ENCODE measurements at places on chromosomes 4 and X. TPM values are rescaled to one million over a fixed set of nuclear protein-coding genes. Genes with fewer than 3 reads are reported as not detected.
A peak's percentile ranks its signal among the peaks of the same experiment; 100 is the strongest.

- peak; percentile 56 for DNase-seq
- no peak overlapping the region for H3K4me3 ChIP-seq
- H3K27ac ChIP-seq, result peak overlapping the region; percentile 97
- H3K4me1 ChIP-seq, result peaks cover 65% of the 10 kb centered on the region
Measured at GRCh38 chr4:13917015-13917414, 289.5 kb upstream of the BOD1L1 start.

DNA sequence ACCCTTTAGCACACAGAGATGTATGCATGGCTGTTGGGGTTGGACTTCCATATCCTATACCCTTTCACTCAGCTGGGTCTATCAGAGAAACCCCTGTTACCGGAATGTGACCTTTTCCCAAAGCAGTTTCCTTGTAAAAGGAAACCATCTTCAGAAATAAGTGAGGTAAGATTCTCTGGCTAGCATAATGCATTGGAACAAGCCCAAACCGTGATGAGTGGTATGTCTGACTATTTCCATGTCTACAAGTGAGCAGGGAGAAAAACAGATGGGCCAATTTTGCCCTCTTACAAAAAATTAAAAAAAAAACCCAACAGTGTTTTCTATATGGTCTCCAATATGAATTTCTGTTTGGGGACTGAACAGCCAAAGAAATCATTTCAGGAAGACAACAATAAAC, 283.9 kb downstream of the SMARCA1 start:
- DNase-seq, result no peak
- H3K27ac ChIP-seq, result no peak overlapping the region
- H3K4me1 ChIP-seq, result no peaks in the 10 kb centered on the region
- H3K4me3 ChIP-seq, result no peak overlapping the region
- H3K27me3 ChIP-seq, result no peaks in the 10 kb centered on the region
- H3K36me3 ChIP-seq, result no peaks in the 10 kb centered on the region

DNA sequence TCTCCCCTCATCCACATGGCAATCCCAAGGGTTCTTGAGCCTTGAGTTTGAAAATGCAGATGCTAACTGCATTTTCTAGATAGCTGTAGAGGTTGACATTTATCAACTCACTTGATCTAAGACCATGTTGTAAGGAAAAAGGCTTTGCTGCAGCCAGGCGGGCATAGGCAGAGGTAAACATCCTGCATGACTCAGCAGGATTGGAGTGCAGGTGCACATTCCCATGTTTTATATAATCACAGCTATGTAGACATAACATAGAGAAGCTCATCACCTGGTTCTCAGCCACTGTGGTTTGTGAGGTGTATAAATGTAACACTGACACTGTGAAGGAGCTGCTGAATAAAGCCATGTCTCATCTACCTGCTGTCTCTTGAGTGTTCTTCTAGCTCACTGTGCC, 62.3 kb upstream of the PDE5A start:
- no peaks in the 10 kb centered on the region for H3K27me3 ChIP-seq
- H3K4me1 ChIP-seq, result peaks cover 21% of the 10 kb centered on the region
- no peaks in the 10 kb centered on the region for H3K36me3 ChIP-seq
- no peak for DNase-seq

GRCh38 chr4:119663160-119663788, 34.7 kb upstream of the PDE5A start:
- no peak for DNase-seq
- no peaks in the 10 kb centered on the region for H3K36me3 ChIP-seq

The TMEM271 gene
- total RNA-seq, result not detected

The TMPRSS11A gene
- not detected for total RNA-seq

DNA sequence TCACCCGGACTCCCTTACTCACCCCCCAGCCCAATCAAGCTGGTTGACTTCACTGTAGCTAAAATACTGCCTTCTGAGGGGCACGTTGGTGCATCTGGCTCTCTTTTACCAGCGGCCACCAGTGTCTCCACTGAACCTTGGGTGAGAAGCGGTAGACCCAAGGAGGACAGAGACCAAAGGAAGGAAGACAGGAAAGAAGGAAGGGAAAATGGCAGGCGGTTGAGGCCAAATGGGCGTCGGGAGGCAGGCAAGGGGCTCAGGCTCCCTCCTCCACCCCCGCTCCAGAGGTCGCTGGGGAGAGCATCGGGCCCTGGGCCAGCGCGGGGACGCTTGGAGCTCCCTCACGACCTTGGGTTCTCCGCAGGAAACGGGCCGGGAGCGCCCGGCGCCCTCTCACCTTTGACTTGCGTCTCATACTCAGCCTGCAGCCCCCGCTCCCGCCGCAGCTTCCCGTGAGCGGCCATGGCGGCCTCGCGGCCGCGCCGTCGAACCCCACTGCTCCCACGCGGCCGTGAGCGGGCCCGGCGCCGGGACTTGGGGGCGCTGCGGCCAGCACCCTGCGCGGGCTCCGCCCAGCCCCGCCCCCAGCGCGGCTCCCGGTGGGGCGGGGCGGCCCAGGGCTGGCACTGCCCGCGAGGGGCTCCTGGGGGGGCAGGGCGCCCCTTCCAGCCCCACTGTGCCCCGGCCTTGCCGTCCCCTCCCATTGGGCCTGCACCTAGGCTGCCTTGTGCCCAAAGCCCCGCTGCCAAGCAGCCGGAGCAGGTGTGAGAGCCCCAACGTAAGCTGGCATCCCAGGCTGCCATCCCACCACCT, at the start of gene ARHGAP4:
ARHGAP4 (minus strand) TSS at position 526 of the 813 bp plus-strand sequence; CDS start at position 464, 62 bp downstream.
- H3K4me1 ChIP-seq, result peaks cover 2% of the 10 kb centered on the region
- H3K36me3 ChIP-seq, result peaks cover 7% of the 10 kb centered on the region
- peaks cover 10% of the 10 kb centered on the region for H3K27me3 ChIP-seq
- no peak for DNase-seq
- peak within 1 kb of the TSS; percentile 76 for H3K4me3 ChIP-seq

- H3K4me3 ChIP-seq, result no peak overlapping the region
- no peaks in the 10 kb centered on the region for H3K27me3 ChIP-seq
- no peak for DNase-seq
- H3K36me3 ChIP-seq, result no peaks in the 10 kb centered on the region
Measured at GRCh38 chr4:140630246-140630645, 61.5 kb upstream of the UCP1 start.

The FGG gene
- total RNA-seq, result not detected

DNA sequence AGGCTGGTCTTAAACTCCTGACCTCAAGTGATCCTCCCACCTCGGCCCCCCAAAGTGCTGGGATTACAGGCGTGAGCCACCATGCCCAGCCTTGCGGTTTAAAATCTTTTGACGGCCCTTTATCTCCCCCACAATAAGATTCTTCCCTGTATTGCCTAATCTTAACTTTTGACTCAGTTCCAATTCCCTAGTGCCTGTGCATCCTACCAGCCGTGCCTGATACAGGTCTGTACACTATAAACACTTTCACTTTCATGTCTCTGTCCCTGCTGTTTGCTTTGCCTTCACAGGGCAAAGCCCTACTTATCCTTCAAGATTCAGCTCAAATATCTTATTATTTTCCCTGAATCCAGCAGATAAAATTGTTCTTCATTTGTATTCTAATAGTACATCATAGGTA, 74.6 kb downstream of the WDR44 start:
- H3K4me3 ChIP-seq, result no peak overlapping the region
- H3K36me3 ChIP-seq, result no peaks in the 10 kb centered on the region
- H3K4me1 ChIP-seq, result no peaks in the 10 kb centered on the region
- no peaks in the 10 kb centered on the region for H3K27me3 ChIP-seq
- H3K27ac ChIP-seq, result no peak overlapping the region
- no peak for DNase-seq

- no peak overlapping the region for H3K27ac ChIP-seq
- H3K4me3 ChIP-seq, result no peak overlapping the region
- peaks cover 40% of the 10 kb centered on the region for H3K4me1 ChIP-seq
- DNase-seq, result no peak
- H3K27me3 ChIP-seq, result no peaks in the 10 kb centered on the region
- H3K36me3 ChIP-seq, result no peaks in the 10 kb centered on the region
Measured at GRCh38 chr4:184444215-184444952, 30.0 kb downstream of the IRF2 start.

DNA sequence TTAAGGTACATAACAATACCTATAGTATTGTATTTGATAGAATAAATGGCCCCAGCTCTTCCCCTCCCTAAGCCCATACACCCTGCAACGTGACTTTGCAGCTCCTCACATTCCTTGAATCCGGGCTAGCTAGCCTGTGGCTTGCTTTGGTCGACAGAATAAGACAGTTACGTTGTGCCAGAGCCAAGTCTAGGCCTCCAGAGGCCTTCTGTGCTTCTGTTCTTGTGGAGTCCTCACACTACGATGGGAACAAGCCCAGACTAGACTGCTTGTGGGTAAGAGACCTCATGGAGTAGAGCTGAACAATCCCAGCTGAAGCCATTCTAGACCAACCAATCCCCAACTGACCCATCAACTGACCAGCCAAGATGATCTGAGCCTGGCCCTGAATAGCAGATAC, 102.4 kb upstream of the PLAC1 start:
- no peak overlapping the region for H3K27ac ChIP-seq
- H3K4me3 ChIP-seq, result no peak overlapping the region
- H3K27me3 ChIP-seq, result no peaks in the 10 kb centered on the region
- no peak for DNase-seq
- H3K4me1 ChIP-seq, result no peaks in the 10 kb centered on the region

The XAGE2 gene
- not detected for total RNA-seq

DNA sequence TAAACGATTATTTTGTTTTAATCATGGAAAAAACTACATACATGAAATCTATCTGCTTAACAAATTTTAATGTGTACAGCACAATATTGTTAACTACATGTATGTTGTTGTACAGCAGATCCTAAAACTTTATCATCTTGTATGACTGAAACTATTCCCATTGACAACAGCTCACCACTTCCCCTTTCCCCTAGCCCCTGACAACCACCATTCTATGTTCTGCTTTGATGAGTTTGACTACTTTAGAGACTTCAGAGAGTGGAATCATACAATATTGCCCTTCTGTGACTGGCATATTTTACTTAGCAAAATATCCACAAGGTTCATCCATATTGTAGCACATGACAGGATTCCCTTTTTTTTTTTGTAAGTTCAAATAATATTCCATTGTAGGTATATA, 185.9 kb downstream of the CFAP299 start:
- no peaks in the 10 kb centered on the region for H3K27me3 ChIP-seq
- DNase-seq, result no peak
- no peak overlapping the region for H3K4me3 ChIP-seq

DNA sequence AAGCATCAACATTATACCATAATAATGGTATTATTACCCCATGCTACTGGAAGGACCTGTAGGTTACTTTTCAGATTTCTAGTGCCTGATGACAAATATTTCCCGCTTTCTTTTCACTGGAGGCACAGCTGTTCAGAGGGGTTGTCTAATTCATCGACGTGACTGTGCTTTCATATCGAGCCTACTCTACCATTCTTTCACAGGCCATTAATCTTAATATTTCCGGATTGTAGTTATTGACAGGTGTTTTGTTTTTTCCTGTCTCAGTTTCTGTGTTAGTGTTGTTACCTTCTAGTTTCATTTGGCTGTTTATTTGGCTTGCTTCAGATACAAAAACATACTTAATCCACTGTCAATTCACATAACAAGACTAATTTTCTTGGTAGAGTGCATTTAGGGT, 330.9 kb downstream of the SPOCK3 start:
- H3K27me3 ChIP-seq, result no peaks in the 10 kb centered on the region
- no peaks in the 10 kb centered on the region for H3K36me3 ChIP-seq
- H3K4me3 ChIP-seq, result no peak overlapping the region
- no peak overlapping the region for H3K27ac ChIP-seq

GRCh38 chrX:150438165-150438564, 75.0 kb downstream of the MAMLD1 start:
- H3K27me3 ChIP-seq, result no peaks in the 10 kb centered on the region
- no peak for DNase-seq
- peak overlapping the region; percentile 62 for H3K27ac ChIP-seq
- H3K4me1 ChIP-seq, result peaks cover 7% of the 10 kb centered on the region
- no peaks in the 10 kb centered on the region for H3K36me3 ChIP-seq

- DNase-seq, result no peak
- peaks cover 80% of the 10 kb centered on the region for H3K27me3 ChIP-seq
- H3K4me3 ChIP-seq, result no peak overlapping the region
- no peaks in the 10 kb centered on the region for H3K36me3 ChIP-seq
- no peak overlapping the region for H3K27ac ChIP-seq
Measured at GRCh38 chr4:74627504-74627903, 166.8 kb downstream of the BTC start.

DNA sequence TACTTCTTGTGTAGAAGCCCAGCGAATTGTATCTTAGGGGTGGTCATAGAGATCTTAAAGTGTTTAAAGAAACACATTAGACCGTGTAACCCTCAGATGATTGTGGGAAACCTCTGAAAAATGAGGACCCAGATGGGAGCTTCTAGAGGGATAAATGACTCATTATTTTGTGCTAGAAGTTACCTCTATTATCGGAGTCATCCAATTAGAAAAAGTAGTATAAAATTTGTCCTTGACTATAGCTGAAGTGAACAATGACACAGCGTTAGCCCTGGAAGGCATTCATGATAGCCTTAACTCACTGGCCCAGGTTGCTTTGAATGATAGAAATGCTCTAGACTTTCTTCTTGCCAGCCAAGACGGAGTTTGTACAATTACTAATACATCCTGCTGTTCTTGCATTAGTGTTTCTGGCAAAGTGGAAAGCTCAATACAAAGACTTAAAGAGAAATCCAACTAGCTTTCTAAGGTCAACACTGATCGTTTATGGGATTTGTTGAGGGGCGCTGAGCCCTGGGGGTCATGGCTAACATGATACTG, 178.9 kb upstream of the VEGFC start:
- peaks cover 5% of the 10 kb centered on the region for H3K4me1 ChIP-seq
- no peak for DNase-seq

- peaks cover 48% of the 10 kb centered on the region for H3K36me3 ChIP-seq
- no peak for DNase-seq
- no peak overlapping the region for H3K4me3 ChIP-seq
- no peaks in the 10 kb centered on the region for H3K4me1 ChIP-seq
Measured at GRCh38 chrX:65740909-65741308, 73.5 kb downstream of the MSN start.

The PCDH19 gene
- total RNA-seq, result 0.59 TPM

The FRAS1 gene
- 5.1 TPM for total RNA-seq

DNA sequence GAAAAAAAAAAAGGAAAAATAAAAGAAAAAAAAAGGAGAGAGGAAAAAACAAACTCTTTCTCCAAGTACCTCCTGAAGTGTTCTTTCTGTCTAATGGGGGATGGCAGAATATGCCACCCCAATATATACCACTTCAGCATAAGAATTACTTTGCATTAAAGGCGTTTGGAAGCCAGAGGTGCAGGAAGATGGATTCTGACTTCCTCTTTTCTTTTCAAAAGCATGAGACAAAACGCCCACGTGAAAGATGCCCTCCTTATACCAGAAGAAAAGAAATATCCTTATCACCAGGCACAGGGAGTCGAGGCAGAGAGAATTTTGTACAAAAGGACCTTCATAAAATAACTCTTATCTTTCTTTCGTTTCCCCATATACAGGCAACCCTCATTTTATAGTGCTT, 40.9 kb downstream of the COX18 start:
- H3K27me3 ChIP-seq, result peaks cover 7% of the 10 kb centered on the region
- no peak overlapping the region for H3K27ac ChIP-seq
- no peak overlapping the region for H3K4me3 ChIP-seq
